ENCODE measurements at places on chromosomes 1 and 21.

DNA sequence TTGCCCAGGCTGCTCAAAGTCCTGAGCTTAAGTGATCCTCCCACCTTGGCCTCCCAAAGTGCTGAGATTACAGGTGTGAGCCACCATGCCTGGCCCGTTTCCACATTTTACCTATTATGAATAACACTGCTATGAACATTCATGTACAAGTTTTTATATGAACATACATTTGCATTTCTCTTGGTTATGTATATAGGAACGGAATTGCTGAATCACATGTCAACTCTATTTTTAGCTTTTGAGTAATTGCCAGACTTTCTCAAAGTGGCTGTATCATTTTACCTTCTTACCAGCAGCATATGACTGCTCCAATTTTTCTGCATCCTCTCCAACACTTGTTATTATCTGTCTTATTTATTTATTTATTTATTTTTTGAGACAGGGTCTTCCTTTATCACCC is 2.7 kb downstream of the SPATA21 start:
- DNase-seq, result no peak

GRCh38 chr1:156525856-156526489 is 25.4 kb upstream of the MEF2D start:
- DNase-seq, result no peak

- DNase-seq, result no peak
Measured at GRCh38 chr1:33848205-33848937, 15.5 kb upstream of the HMGB4 start.

DNA sequence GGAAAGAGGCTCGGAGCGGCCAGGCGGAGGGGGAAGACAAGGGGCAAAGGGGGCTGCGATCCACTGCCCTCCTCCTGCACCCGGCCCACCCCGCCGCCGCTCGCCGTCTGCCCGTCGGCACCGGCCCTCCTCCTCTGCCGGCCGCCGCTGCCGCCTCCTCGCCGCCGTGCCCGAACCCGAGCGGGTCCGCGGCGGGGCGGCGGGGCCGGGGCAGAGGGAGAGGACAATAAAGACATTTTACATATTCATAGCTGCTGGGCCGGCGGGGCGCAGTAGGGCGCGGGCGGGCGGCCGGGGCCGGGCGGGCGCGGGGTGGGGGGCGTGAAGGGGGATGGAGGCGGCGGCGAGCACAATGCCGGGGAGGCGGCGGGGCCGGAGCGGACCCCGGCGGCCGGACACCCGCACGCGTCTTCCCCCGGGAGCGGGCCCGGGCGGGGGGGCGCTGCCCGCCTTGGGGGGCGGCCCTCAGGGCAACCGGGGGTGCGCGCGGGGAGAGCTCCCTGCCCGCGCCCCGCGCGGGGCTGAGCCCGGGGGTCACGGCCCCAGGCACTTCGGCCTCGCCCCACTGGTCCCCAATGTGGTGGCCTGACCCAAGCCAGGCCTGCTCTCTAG is 546 bp downstream of the POU2F1 start:
- no peak for DNase-seq

GRCh38 chr1:112618721-112619517 is at the start of gene ST7L:
TSS of gene ST7L (minus strand) at chr1:112619141. CDS start at chr1:112619113, 28 bp downstream.
- DNase-seq, result peak; percentile 76

DNA sequence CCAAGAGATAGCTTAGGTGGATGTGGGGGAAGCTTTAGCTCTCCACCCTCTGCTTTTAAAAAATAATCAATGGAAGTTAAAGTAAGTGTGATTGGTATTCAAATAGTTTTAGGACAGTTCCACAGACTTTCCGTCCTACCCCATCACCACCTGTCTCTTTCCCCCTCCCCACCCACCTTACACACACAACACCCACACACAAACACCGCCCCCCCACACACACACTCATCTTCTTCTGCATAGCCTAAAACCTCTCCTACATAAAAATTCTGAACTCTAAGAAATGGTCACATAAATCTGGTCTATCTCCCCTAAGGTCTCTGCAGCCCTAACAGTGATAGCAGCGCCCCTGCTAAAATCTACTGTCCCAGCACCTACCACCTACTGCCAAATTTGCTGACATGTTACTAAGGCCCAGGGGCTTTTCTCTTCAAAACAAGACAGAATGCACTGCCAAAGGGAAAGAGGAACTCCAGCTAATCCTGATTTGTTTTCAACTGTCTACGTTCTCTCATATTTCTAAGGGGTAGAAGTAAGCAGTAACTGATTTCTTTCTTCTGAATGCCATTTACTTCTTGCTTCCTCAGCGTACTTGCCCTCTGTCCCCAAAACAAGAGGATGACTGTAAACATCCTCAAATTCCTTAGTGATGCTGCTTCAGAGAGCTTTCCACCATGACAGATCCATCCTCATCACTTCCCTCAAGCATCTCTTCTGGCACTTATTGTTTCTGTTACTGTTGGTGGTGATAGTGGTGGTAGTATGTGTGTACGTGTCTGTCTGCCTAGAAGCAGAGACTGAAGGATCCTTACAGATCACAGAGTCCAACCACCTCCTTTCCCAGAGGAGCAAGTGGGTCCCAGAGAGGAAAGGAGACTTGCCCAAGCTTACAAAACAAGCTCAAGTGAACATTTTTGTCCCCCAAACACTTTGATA is 56.8 kb downstream of the LUZP1 start:
- no peak for DNase-seq

- peak; percentile 12 for DNase-seq
Measured at GRCh38 chr1:40004857-40005256, 35.7 kb upstream of the CAP1 start.

DNA sequence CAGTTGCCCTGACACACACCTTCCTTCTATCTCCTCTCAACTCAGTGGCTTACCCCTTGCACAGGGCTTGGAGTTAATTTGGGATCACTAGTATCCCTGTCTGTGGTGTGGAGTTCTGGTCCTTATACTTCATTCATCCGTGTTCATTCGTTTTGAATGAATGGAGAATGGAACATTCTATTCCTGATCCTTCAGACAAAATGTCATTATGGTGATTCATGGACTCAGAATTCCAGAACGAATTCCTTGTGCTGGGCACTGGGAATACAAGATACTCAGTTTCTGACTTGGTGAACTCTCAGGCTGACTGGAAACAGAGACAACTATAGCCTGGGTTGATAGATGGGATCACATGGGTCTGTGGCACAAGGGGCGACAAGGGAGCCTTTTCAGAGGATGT is 49.9 kb upstream of the TRABD2B start:
- DNase-seq, result no peak

DNA sequence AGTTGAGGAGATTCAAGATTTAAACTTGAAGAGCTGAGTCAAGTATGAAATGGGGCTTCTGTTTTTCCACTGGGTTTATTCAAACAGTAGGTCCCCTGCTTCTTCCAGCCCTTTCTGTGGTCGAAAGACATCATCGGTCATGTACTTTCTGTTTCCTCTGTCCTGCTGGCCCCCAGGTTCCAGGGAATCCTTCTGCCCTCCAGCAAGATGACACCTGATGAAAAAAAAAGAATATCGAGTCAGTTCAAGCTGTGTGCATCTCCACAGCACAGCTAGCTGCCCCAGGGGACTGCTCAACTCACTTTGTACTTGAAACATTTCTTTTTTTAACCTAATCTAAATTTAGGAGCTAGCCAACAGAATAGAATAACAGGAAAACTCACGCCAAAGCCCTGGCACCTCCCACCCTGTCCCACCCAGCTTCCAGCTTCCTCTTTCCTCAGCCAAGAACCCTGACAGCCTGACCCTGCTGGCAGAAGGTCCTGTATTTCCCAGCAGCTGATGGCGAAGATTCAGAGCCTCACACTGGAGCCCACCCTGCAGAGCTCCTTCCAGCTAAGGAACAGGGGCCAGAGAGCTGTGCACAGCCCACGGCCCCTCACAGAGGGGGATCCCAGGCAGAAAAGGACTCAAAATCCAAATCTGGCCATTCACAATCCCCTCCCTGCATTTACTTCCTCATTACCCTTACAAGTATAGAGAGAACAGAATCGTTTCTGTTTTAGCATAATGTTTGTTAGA is 176.5 kb downstream of the PSMG1 start:
- DNase-seq, result peak; percentile 53

DNA sequence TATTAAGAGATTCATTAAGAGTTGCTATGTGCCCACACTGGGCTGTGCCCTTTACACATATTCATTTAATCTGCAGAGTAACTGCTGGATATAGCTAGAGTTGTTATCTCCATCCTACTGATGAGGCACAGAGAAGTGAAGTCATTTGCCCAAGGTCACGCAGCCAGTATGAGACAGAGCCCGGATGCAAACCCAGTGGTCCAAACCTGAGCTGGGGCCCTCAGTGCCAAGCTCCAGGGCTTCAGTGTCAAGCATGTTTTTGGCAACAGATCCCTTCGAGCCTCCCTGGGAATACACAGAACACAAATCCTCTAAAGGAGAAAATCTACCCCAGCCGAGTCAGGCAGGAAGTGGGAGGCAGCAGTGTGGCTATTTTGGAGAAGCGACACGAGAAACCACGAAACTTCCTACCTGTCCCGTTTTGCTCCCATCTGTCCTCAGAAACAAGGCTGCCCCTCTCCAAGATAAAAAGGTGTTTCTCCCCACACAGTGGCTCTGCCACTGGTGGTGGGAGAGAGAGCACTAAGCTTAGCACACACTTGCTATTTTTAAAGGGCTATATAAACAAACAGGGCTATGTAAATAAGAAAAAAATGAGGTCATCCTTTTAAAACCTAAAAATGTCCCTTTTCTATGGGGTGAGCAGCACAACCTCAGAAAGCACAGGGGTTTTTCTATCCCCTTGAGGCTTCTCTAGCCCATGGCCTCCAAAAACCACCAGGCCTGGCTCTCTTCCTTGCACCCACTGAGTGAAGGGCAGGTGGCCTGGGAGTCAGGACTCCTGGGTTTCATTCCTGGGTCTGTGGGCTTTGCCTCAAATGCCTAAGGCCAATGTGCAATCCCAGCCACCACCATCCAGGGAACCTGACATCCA is 138.6 kb upstream of the EDN2 start:
- DNase-seq, result no peak

GRCh38 chr1:230694991-230695390 is 18.9 kb downstream of the AGT start:
- no peak for DNase-seq

DNA sequence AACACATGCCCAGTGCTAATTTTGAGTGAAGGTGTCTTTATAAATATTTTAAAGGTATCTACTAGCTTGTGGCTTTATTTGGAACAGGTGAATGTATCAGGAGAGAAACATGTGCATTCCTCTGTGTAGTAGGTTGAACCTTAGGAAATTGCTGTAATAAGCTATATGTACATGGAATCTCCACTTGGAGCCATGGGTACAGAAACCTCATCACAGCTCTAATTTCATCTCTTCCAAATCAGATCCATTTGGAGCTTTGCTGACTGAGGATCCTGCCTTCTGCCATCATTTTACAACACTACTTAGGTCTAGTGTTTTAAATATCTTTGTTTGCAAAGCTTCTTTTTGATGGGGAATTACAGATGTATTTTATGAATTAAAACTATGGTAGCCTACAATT is 2.1 kb downstream of the KCNK2 start:
- DNase-seq, result no peak

- DNase-seq, result no peak
Measured at GRCh38 chr1:5311634-5312292, 657.4 kb downstream of the AJAP1 start.

DNA sequence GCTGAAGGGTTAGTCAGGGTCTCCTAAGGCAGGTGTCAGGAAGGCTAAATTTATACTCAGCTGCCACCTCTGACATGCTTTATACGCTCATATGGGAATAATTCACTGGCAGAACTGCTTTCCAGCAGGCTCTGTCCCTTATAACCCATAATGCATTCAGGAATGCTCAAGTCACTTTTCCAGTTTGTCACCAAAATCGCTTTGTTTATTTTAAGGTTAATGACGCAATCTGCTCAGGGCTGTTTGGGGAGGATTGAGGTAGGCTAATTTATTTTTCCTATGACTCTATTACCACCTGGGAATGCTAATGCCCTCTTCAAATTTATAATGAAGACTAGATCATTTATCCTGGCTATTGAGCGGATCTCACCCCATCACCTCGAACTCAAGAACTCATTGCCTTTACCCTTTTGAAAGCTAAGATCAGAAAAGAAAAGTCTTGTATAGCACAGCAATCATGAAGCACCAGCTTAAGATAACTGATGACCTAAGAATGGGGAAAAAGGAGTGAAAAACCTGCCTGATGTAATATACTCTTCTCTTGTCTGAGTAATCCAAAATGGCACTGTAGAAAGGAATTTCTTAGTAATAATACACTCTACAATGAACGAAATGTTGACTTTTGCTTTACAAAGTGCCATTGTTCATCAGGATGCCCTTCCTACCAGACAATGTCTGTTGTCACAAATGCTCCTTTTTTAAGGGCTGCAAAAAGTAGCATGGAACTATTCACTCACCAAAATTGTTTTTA is 97.9 kb upstream of the EXO1 start:
- no peak for DNase-seq

- peak; percentile 49 for DNase-seq
Measured at GRCh38 chr1:69567652-69568420, at the start of gene LRRC7. TSS of gene LRRC7 (plus strand) at chr1:69567922. CDS start at chr1:69568640, 718 bp downstream.

- DNase-seq, result no peak
Measured at GRCh38 chr1:33874636-33875035, 10.8 kb downstream of the HMGB4 start.

DNA sequence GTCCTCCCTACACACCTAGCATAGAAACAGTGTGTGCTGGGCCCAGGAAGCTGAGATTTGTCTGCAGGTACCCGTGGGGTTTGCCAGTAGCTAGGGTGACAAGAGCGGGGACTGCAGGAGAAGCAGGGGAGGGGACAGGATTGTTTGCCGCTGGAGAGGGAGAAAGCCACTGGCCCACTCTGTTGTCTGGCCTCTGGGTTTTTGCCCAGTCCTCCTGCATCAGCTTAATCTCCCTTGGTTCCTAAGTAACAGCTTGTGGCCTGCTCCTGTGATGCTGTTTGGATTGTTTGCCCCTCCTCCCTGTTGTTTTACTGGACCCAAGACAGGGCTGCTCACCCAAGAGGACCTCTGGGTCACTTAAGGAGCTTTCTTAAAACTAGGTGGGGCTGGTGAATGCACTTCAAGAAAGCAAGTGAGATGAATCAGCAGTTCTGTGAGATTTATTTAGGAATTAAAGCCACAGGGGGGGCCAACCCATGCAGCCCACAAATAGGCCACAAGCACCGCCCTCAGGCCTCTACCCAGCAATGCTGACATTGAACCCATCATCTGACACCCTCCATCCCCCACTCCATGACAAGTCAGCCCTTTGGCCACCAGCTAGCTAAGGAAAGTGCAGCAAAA is 142.8 kb downstream of the ZZZ3 start:
- DNase-seq, result no peak

DNA sequence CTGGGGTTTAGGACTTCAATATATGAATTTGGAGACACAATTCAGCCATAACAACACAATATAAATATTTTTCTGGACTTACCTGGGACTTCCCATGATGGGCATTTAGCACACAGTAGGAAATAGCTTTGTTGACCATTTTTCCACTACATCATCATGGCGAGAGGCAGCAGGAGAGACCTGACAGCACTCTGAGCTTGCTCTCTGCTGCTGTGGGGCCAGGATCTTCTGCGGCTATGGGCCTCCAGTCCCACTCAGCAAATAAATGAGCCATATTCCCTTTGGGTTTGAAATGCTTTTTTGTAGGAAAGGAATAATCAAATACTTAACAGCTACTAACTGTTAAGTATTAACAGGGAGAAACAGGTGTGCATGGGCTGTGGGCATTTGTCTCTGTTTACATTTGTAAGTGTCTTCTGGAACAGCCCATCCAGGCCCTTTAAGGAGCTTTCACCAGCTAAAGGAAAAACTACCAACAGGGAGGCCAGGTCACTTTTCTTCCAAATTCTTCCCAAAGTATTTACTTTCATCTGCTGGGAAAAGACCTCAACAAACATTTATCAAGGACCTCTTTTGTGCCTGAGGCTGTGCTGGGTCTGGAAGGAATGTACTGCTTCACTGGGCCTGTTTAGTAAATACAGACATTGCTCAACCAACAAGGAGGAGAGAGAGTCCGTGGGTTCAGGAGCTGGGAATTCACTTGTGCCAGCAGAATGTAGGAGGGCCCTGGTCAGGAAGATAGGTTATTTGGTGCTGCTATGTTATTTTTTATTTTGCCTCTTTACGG is 133.2 kb downstream of the LRIG2 start:
- no peak for DNase-seq

Measured in hippocampal formation (tissue), 2 donors.